ENCODE measurements at places on chromosomes 12 and 14.

- peak; percentile 14 for DNase-seq
Measured at GRCh38 chr12:34394211-34395055, 372.1 kb downstream of the ALG10 start.

DNA sequence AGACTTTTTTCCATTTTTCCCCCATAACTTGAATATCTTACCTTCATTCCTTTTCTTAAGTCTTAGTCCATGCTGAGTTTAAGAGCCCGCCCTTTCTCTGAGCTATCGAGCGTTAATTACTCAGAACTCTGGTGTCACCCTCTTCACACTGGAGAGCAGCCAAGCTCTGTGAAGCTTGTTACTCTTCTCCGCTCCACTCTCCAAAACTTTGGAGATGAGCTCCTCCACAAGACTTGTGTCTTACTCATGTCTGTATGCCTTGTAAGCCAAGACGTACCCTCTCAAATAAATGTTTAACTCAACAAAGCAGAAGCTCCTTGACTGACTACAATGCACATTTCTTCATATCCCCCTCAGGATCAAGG is 54.7 kb downstream of the DICER1 start:
- no peak for DNase-seq

DNA sequence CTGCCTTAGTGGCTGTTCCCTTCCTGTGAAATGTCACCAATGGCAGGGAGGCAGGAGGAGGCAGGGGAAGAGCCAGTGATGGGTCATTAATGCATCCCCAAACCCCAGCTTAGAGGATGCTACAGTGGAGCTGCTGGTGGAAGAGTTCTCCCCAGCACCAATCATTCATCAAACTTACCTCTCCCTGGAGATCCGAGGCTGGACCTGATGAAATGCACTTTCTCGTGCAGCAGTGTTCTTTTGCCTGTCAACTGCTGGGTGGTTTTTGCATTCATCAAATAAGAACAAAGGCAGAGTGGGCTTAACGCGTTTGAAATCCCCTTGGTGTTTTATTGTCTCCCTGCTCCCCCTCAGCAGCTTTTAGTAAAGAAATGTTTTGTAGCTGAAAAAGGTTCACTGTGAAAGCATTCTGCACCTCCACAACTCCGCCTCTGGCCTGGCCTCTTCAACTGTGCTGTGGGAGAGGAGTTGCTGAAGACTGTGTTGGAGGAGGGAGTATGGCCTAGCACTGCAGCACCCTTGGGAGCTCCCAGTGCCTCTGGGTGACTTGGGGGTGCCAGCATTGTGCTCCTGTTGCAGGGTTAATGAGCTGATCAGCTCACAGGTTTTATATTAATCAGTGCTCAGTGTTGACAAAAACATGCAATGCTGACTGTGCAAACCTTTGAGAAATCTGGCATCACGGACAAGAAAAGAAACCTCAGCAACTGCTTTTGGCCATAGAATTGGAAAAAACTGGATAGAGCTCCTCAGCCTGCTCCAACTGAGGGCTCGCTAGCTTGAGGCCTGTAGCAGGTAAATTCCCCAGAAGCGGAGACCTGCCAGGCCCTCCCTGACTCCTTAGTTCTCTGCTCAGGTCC is 14.4 kb downstream of the TSPAN9 start:
- DNase-seq = no peak

DNA sequence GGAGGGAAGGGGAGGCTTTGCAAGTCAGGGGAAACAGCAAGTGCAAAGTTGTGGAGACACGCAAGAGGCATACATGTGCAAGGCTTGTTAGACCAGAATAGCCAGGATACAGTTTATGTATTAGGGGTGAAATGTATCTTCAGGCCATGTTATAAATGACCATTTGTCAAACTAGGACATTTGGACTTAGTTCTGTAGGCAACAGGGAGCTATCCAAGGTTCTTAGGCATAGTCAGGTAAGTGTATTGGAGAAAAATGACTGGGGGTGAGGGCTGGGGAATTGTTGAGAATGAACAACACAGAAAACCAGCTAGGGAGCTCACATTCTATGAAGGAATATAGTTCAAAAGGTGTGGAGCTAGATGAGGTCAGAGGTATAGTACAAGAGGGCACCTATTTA is 42.5 kb downstream of the TPH2 start:
- no peak for DNase-seq

- DNase-seq = no peak
Measured at GRCh38 chr14:64891839-64892375, 12.2 kb upstream of the SPTB start.

GRCh38 chr12:62789851-62790250 is 145.1 kb downstream of the PPM1H start:
- no peak for DNase-seq

- no peak for DNase-seq
Measured at GRCh38 chr12:83801972-83802371, 1110.6 kb downstream of the SLC6A15 start.

- DNase-seq = no peak
Measured at GRCh38 chr14:52051871-52052270, 17.0 kb downstream of the NID2 start.

- no peak for DNase-seq
Measured at GRCh38 chr14:76186308-76187027, 34.7 kb downstream of the GPATCH2L start.

DNA sequence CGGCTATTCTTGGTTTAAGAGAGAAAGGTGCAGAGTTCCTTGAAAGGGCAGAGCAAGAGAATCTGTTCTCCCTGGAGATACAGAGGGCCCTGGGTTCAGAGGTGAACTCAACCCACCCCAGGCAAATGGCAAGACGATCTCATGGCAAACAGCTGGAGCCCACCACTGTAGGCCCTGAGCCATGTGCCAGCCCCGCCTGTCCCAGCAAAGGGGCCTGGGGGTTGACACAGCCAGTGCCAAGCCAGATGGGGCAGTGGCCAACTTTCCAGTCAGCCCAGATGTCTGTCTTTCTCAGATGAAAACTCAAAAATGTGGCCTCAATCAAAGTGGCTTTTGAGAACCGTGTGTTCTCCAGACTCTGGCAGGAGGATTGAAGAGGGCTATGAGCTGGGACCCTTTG is 51.8 kb downstream of the ISCA2 start:
- no peak for DNase-seq

DNA sequence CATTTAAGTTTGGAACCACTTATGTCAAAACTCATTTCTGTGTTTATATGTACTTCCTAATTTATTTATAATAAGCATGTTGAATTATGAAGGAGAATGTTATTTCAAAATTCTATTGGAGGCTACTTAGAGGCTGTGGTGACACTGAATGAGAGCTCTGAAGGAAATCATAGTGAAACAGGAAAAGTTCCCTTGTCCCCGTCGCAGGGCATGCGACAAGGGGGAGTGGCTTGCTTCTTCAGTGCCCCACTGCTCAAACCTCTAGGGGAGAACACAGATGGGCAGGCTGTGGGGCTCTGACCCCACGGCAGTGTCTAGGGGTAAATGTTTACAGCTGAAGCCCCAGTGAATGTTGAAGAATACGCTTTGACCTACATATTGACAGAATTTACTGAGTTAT is 261.9 kb downstream of the RAD51B start:
- no peak for DNase-seq

- DNase-seq = no peak
Measured at GRCh38 chr12:53660041-53660440, 15.8 kb downstream of the ATP5MC2 start.

DNA sequence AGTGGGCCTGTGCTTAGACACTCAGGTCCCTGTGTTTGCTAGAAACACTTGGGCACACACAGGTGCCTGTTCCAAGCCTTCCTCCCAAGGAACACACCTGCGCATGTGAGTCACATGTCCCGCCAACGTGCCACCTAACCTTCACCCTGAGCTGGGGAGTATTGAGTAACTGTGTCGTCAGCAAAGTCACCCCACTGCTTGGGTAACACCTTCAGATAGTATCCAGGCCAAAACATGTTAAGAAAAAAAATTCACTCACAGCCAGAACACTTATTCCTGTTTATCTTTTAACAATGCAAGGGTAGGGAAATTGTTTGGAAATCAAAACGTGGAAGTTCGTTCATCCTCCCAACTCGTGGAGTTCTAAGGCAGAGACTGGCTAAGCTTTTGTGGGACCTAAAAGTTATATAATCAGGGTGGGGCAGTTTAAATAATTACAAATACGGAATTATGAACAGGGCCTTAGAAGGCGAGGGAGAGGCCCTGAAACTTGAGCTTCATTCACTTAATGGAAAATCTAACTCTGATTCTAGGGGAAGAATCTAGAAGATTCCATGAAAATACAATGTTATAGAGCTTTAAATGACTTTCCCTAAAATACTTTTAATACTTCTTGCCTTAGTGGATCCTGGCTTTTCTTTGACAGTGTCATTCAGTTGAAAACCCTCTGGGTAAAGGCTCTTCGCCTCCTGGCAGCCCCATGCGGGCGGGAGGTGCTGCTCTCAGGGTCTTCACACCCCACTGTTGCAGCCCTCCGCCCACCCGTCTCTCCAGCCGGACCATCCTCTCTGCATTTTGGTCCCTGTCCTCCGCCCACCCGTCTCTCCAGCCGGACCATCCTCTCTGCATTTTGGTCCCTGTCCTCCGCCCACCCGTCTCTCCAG is 30.3 kb upstream of the ADIPOR2 start:
- DNase-seq = no peak
